Activated CD4-positive, alpha-beta T cell treated with anti-CD3 and anti-CD28 coated beads, Interleukin-2, amount 50 U/mL, for 24 hours (primary cell): ENCODE measurements at places on chromosomes 3 and 15.

DNA sequence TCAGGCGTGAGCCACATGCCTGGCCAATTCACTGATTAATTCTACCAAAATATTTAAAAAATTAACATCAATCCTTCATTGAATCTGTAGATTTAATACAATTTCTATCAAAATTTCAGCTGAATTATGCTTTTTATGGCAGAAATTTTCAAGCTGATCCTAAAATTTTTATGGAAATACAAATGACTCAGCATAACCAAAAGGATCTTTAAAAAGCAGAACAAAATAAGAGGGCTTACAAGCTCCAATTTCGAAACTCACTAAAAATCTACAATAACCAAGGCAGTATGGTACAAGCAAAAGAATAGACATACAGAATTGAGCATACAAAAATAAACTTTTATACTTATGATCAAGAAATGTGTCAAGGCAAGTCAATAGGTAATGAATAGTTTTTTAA lies 180.4 kb upstream of the CTNNB1 start:
- DNase-seq = no peak

- no peak for DNase-seq
These were observed 16.8 kb upstream of the SMAD3 start for GRCh38 chr15:67048281-67049279.

GRCh38 chr3:59508273-59508672 lies 458.4 kb upstream of the CFAP20DC start:
- DNase-seq = no peak

GRCh38 chr3:88033079-88033478 lies 25.7 kb downstream of the CGGBP1 start:
- DNase-seq = no peak

- no peak for DNase-seq
These were observed 55.3 kb downstream of the BBX start for GRCh38 chr3:107578091-107578490.

DNA sequence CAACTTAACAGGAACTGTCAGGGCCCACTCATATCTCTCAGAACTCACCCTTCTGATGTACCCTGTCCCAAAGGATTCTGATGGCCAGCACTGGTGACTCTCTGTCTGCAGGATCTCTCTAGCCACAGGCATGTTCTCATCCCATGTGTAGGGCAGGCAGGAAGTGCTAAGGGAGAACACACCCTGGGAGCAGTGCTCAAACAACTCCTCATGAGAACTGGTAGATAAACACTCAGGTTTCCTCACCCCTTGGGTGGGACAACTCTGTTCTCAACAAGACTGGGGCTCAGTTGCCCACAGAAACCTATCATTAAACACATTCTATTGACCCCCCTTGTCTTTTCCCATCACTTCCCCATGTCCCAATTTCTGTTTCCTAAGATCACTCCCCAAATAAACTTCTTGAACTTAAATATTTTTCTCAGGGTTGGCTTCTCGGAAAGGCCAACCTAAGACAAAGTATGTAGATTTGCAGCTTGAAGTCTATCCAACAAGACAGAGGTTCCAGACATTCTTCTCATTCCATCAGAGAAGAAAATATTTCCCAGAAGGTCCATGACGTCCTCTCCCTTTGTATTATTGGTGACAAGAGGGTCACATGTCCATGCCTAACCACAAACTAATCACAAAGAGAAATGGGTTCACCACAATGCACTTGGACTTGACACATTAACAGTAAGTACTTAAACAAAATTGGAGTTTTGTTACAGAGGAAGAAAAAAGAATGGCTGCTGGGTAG lies 276.6 kb upstream of the GADL1 start:
- DNase-seq = no peak

- no peak for DNase-seq
These were observed 65.3 kb upstream of the NANOGP8 start for GRCh38 chr15:35150361-35150760.

DNA sequence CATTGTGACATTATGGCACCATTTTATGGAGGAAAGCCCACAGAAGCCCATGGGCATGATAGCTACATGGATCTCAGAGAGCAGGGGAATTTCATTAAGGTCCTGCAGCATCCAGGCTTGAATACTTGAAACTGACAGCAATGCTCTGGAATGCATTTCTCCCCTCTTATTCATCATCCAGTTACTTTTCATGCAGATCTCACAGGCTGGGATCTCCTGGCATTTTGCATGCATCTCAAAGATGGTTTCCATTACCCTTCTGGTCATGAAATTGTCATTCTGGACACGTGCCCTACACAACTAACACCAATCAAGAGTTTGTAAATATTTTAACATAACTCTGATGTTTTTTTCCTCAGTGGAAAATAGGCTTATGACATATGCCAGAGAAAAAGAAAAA lies 32.4 kb downstream of the VGLL3 start:
- no peak for DNase-seq

- no peak for DNase-seq
These were observed 401 bp downstream of the SEC11A start for GRCh38 chr15:84715441-84716035.

GRCh38 chr15:88484682-88485331 lies 17.3 kb downstream of the MRPS11 start:
- DNase-seq = no peak

DNA sequence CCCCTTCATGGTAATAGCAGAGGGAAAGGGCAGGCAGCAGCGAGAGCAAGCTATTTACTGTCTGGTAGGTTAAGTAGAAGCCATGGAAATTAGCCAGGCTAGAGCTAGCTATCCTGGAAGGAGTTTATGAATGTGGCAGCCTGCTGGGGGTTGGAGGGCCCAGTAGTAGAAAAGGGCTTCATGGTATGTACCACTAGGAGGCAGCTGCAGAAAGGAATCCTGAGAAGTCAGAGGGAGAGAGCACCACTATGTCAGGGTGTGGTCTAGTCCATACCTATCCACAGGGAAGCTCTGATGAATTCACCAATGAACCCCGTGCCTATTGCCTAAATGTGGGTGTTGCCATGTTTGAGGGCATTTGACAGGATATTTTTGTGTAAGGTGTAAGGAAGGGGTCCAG lies 55.0 kb downstream of the PLAAT1 start:
- no peak for DNase-seq

DNA sequence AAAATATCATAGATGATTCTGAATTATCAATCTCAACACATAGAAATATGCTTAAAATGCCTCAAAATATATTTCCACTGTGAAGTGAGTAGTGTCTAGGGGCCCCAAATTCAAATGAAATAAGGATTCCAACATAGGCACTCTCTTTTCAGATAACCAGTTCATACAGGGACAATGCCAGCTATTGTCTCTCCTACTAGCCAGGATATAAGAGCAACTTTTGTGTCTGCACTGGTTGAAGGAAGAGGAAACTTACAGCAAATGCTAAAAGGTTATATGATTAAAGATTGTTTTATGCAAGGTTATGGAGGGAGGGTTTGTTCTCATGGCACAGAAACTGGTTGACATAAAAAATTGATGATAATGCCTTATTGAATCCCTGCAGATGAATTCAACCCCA lies 579.4 kb upstream of the ALCAM start:
- no peak for DNase-seq

GRCh38 chr3:10205451-10206165 lies 40.9 kb downstream of the IRAK2 start:
- DNase-seq = no peak

- DNase-seq = no peak
These were observed 23.1 kb downstream of the ABHD2 start for GRCh38 chr15:89111352-89111751.

DNA sequence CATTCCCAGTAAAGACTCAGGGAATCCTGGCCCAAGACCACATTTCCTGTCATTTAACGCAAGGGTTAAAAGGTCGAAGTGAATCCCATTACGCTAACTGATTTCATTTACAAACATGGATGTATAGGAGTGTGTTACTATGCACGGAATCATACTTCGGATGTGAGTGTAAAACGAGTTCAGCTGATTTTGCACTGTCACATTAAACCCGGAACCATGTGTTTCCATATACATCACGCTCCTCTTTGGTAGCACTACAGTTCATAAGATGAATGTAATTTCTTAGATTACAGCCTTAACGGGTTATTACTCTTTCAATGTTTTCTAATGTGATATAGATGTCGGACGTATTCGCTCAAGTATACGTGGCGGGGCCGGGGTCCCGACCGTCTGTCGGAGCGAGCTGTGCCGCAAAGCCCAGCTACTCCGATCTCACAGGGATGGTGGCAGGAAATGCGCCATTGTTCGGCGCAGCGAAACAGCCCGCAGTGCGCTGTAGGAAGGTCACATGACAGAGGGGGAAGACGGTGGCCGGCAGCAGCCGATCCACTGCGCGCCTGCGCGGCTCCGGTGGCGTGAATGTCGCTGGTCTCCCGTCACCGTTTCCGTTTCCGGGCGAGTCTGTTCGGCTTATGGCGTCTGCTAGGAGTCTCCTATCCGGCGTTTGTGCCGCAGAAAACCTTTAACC lies 97.3 kb downstream of the NPAP1 start:
- peak; percentile 30 for DNase-seq

DNA sequence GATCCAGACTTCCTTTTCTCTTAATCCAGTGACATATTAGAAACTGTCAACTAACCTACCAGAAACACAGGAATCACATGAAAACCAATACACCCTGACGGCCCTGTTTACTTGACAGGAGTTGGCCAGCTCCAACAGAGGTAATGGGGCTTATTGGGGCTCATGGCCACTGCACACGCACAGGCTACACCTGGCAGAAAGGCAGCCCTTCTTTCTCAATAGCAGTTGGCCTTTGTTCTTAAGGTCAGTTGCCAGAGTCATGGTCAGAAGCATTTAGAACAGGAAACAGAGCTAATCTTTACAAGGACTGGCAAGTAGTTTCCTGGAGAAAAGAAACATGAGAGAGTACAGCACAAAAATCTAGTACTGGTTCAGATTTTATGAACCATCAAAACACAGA lies 181.8 kb downstream of the MAGI1 start:
- DNase-seq = no peak

- no peak for DNase-seq
These were observed 170.3 kb upstream of the SOX2 start for GRCh38 chr3:181541414-181541813.

DNA sequence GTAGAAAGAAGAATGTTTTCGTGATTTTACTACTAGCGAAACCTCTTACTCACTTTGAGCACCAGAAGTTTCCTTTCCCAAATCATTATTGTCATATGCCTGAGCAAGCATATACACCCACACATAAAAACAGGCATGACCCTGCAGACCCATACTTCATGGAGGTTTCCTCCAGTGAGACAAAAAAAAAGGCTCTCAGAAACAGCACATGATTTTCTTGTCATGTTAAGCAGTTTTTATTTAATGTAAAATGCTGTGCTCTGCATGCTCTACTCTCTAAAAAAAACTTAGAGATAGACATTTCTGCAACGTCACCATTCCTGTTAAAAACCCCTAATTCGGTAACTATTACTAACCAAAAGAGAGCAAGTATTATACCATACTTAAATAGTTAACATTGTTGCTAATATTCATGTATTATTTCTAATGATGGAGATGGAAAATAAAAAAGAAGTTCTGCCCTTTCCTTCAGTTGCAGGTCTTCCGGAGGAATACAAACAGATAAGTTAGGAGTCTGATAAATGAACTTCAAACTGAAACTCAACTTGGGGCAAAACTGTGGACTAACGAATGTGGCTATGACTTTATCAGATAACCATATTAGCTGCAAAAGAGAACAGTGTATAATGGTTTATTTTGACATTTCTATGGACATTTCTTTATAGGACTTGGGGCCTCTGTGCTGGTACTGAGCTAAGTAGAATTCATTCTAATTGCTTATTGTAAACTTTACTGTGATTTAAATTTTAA lies 15.9 kb downstream of the CD200R1 start:
- DNase-seq = no peak

DNA sequence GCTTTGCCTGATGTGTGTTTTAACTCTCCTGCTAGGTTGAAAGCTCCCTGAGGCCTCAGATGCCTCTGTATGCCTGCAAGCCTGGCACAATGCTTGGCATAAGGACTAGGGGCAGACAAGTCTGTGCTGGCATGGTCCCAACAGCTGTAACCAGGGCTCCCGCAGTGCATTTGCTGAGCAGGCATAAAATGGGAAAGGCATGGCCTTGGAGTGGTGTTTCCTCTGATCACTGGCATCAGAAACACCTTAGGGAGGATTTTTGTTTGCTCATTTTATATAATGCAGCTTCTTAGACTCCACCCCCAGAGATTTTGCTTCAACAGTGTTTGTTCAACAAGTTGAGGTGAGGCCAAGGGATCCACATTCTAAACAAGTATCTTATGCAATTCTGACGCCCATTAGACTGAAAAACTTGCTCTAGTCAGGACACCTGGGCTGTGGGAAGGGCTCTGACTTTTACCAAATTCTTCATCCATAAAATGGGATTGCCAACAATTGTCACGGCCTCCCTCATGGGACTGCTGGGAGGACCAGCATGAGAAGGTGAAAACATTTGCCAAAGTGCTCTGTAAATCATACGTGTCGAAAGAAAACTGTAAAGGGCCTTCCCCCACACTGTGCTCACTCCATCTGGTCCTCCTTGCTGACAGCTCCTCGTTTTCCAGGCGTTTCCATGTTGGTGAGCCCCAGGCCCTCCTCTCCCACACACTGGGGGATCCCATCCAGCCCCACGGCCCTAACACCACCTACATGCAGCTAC lies 43.1 kb downstream of the STARD5 start:
- no peak for DNase-seq

DNA sequence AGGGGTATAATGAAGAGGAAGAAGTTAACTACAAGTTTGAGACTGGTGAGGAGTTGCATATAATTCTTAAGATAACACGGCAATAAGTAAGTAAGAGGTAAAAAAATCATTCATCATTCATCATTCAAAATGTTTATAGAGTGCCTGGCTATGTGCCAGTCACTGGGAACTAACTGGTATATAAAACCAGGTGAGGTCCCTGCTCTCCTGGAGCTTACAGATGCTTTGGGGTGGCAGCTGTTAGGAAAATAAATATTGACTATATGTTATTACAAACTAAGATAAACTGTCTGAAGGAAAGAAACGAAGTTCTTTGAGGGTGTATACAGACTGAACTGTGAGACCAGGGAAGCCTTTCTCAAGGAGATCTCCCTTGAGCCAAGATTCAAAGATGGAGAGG lies 2.9 kb downstream of the CASR start:
- no peak for DNase-seq

GRCh38 chr15:47616876-47617275 lies 100.4 kb upstream of the SEMA6D start:
- DNase-seq = no peak

DNA sequence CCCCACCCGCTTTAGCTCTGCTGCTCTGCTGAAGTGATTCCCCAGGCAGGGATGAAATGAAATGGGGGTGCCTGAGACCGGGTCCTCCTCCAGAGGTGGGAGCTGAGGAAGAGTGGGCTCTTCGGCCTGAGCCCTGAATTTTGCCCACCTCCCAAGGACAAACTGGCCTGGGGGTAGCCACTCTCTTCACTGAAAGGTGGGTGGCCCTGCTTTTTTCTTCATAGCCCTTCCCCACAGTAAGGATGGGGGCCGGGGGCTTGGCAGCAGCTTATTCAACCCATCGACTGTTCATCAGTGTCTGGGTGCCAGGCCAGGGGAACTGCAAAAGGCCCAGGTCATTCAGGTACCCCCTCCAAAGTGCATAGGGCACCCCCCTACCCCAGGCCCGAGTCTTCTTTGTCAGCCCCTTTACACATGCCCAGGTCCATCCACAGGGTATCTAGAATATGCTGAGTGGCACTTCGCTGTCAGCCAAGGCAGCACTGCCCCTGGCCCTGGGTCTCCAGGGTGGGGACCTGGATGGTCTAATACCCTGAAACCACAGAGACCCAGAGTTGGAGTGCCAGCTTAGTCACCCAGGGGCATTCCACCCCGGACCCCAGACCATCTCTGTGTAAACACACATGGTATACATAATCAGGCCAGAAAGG lies 7.9 kb downstream of the SCN5A start:
- DNase-seq = no peak
